Stomach (tissue), 19 donors: ENCODE measurements at places on chromosomes 16 and 17.

DNA sequence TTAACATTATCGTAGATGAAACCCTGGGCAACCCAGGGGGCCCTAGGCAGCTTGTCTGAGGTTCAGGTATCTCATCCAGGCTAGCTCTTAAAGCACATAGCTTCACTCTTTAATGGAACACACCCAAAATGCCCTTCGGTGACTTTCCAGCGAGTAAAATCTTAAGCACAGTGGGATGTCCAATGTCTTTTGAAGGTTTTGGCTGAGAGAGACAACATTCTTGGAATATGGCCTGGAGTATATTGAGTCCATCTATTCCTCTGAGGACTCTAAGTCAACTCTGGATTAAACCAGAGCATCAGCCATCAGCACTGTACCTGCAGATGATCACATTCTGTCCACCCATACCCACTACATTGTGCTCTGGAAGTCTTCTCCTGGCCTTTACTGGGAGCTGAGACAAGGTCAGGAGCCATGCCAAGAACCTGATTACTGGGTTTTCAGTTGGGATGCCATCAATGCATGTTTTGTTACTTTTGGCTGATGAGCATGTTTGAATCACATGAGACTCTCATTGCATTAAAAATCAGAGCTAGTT is 63.4 kb upstream of the CDH11 start:
- no peaks in the 10 kb centered on the region for H3K4me1 ChIP-seq
- H3K27ac ChIP-seq: no peak overlapping the region
- no peak overlapping the region for H3K4me3 ChIP-seq
- DNase-seq: no peak
- no peaks in the 10 kb centered on the region for H3K27me3 ChIP-seq

- no peaks in the 10 kb centered on the region for H3K27me3 ChIP-seq
- peak overlapping the region; percentile 79 for H3K27ac ChIP-seq
- peak overlapping the region; percentile 10 for H3K4me3 ChIP-seq
- no peak for DNase-seq
These were observed 176.6 kb downstream of the RAB11FIP4 start for GRCh38 chr17:31568121-31568520.

DNA sequence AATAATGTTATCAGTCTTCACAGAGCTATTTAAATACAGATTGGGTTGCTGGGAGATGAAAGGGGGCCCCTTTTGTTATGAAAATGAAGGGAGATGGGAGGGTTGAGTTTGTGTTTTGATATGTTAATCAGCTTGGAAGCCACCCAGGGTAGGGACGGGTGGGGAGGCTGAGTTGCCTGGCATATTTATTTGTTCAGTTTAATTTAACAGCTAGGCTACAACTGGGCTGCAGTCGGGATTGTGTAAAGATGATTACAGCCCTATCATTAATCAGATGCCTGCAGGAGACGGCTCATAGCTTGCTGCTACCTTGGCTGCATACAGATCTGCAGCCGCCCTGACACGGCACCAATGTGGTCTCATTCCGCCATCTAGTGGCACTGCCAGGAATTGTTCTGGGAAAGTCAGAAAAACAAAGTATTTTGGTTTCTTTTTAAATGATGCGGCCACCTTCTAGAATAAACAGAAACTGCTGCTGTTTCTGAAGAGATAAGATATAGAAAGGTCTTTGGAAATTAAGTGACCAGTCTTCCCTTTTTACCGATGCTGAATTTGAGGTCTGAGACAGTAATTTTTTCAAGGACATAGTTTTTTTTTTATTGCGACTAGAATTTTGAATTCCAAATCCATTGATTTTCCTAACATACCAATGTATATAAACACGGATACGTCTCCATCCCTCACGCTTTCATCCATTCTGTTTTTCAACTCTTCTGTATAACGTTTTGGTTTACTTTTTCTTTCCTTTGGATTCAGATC is 458.0 kb upstream of the ASIC2 start:
- H3K36me3 ChIP-seq: no peaks in the 10 kb centered on the region
- H3K4me1 ChIP-seq: no peaks in the 10 kb centered on the region
- no peak overlapping the region for H3K27ac ChIP-seq
- H3K27me3 ChIP-seq: no peaks in the 10 kb centered on the region
- DNase-seq: peak; percentile 84
- peak overlapping the region; percentile 14 for H3K4me3 ChIP-seq

DNA sequence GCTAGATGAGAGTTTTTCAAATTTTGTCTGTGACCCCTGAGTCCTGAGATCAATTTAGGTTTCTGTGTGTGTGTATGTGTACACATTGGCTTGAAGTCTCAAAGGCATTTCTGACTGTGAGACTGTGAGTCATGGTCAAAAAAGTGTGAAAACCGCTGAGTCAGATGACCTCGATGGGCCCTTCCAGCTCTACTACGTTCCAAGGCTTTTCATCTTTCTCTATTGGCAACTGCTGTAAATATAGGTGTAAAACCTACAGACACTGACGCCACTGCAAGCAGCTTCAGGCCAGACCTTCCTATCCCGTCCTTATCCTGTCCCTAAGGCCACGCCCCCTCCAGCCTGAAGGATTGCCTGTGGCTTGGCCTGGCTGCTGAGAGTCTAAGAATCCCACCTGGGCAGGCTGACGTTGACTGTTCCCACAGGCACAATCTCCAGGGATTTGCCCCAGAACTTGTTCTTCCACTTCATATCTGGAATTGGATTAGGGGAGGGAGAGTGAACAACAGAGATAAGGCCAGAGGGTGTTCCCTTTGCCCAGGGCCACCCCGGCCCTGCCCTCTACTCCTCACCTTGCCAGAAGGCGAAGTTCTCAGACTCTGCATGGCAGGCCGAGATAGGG is 11.3 kb downstream of the OSBPL7 start:
- peaks cover 51% of the 10 kb centered on the region for H3K4me1 ChIP-seq
- H3K4me3 ChIP-seq: no peak overlapping the region
- H3K27me3 ChIP-seq: no peaks in the 10 kb centered on the region
- DNase-seq: peak; percentile 82
- H3K36me3 ChIP-seq: peaks cover 97% of the 10 kb centered on the region
- H3K27ac ChIP-seq: peak overlapping the region; percentile 85

- no peaks in the 10 kb centered on the region for H3K27me3 ChIP-seq
- no peak overlapping the region for H3K27ac ChIP-seq
- H3K4me1 ChIP-seq: peaks cover 32% of the 10 kb centered on the region
- H3K36me3 ChIP-seq: peaks cover 64% of the 10 kb centered on the region
- DNase-seq: no peak
- H3K4me3 ChIP-seq: no peak overlapping the region
These were observed 53.9 kb downstream of the NQO1 start for GRCh38 chr16:69672315-69672997.

DNA sequence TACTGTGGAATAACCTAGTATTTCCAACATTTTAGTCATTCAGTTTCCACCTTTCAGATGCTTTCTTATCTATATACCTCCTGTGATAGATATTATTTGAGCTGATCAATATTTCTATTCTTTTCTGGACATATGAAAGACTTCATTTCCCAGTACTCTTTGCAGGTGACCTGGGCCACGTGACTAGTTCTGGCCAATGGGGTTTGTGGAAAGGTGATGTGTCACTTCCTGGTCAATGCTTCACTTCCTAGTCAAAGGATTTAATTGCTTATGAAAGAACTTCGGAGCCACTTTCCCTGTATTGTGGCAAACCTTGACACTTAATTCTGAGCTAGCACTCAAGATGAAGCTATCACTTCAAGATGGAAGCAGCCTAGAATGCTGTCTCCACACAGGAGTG is 248.9 kb upstream of the FOXF1 start:
- H3K4me3 ChIP-seq: no peak overlapping the region
- no peaks in the 10 kb centered on the region for H3K27me3 ChIP-seq
